ENCODE measurements at places on chromosomes 5 and 9.

- peak; percentile 21 for DNase-seq
These were observed 157.1 kb downstream of the ZNF462 start for GRCh38 chr9:107020040-107020530.

GRCh38 chr5:177440211-177440989 is 6.2 kb upstream of the PRR7 start:
- DNase-seq = no peak

GRCh38 chr5:172417983-172418630 is 36.2 kb downstream of the SH3PXD2B start:
- peak; percentile 98 for DNase-seq

GRCh38 chr5:16992444-16992843 is 56.4 kb upstream of the MYO10 start:
- DNase-seq = no peak

DNA sequence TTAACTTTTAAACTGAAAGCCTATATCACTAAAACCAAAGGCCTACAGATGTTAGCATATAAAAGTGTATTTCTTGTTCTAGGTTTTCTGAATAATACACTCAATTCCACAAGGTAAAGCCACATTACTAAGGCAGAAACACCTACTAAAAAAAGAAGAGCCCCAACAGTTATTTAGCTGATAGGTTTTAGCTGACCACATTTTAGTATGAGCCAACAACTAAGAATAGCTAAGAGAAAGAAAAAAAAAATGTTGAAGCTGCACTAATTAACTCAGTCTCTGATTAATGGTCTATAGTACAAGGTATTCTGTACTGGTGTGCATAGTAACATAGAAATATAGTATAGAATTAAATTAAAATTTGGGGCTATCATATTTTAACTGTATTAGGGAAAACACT is 23.5 kb downstream of the ZFR start:
- DNase-seq = no peak

DNA sequence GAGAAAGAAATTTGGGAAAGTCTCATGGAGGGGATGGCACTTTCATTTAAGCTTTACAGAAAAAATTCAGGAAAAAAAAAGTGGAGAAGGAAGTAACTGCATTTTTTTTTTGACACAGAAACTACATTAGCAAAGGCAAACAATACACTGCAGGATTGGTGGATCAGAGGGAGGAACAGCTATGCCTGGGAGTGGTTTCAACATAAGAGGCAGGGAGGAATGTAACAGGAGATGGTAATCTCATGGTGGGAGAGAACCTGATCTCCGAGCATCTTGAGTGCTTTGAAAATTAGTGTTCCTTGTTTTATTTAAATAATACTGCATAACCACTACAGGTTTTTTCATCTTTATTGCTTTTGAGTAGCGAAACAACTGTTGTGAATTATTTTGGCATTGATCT is 249.4 kb downstream of the FAM170A start:
- no peak for DNase-seq

- no peak for DNase-seq
These were observed 67.8 kb downstream of the COL23A1 start for GRCh38 chr5:178522361-178522760.

DNA sequence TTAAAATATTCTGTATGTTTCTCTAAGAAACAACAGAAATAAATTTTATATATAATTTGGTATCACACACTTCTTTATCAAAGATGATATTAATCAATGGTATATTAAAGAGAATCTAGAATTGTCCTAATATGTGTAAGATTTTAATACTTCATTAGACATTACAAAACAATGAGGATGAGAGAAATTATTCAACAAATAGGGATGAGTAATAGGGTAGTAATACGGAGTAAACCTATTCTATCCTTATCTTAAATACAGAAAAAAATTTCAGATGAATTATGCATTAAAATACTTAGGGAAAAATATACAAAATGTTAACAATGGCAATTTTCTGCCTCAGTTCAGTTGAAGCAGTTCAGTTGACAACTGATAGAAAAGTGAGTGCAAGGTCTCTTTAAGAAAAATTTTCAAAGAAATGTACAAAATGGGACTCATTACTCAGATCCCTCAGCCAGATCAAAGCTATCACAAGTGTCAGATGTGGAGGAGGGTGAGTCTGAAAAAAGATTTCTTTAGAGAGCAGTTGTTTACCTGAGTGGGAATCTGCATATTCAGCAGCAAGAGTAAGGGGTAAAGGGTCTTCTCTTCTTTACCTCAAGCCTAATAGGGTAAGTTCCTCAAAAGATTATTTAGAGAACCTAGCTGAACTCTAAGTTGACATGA is 56.7 kb upstream of the GCNT4 start:
- no peak for DNase-seq

GRCh38 chr5:97499605-97500004 is 316.6 kb upstream of the RIOK2 start:
- no peak for DNase-seq

- no peak for DNase-seq
These were observed 7.3 kb downstream of the BRD3 start for GRCh38 chr9:134060546-134060945.

- DNase-seq = peak; percentile 57
These were observed 75.0 kb downstream of the HMHB1 start for GRCh38 chr5:143886651-143887638.

DNA sequence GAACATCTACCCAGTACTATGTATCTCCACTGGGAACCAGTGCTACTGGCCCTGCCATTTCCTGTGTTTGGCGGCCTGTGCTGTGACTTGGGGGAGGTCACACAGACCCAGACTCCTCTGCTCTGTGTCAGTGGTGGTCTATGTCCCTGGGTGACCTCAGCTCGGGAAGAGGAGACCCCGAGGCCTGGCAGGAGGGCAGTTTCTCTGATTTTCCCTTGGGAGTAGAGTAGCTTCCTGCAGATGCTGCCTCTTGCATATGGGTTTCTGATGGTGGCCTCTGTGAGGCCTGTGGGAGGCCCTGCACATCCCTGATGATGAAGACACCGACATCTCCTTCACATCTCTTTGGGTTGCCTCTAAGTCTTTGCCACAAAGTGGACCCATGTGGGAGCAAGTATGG is 13.0 kb upstream of the SMIM32 start:
- DNase-seq = no peak

DNA sequence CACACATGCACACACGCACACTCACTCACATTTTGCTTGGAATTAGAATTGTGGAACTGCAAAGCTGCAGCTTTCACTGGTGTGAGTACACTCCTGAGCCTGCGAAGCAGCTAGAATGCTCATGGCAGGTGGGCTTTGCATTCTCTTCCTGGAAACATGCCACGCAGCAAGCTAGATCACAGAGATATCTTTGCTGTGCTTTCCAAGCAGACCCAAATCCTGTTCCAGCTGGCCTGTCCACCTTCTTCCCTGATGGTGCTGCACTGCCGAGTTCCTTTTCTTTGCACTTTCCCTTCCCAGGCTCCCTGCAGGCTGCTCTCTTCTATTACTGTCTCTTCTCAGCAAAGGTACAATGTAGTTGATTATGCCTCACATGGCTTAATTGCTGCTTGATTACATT is 92.7 kb upstream of the CKMT2 start:
- peak; percentile 30 for DNase-seq

DNA sequence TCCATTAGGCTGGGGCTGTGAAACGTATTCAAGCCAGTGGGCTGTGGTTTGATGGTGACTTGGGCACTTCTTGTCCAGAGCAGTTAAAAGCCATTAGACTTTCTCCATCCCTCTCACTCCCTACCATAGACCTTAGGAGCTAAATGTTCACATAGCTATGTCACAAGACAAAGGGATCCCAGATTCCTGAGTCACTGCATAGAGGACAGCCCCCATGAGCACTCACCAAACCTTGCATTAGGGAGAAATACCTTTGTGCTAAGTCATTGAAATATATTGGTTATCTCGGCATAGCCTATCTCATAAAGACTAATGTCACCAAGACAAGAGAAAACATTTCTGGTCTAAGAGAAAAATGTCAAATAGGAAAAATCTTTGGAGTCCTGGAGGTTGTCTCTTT is 104.3 kb downstream of the TRPM6 start:
- no peak for DNase-seq

GRCh38 chr9:76893395-76893932 is 12.4 kb downstream of the PRUNE2 start:
- no peak for DNase-seq

DNA sequence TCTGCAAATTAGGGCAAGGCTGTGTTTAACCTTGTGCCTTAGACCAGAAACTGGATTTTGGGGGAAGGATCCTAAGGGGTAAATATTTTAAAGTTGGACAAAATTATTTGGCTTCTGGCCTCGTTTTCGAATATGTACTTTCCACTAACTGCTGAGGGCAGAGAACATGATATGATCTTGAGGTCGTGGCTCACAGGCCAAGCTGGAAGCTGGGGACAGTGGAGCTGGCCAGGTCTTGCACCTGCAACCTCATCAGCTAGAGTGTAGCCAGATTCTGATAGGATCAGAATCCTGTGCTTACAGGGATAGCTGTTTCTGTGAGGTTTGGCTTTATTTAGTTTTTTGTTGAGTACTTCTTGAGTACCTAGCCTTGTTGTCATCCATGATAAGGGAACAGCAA is 24.9 kb downstream of the MAN2A1 start:
- no peak for DNase-seq

- DNase-seq = peak; percentile 86
These were observed at the start of gene LHX2 for GRCh38 chr9:124011460-124012301. Gene LHX2, plus strand, starts transcription at chr9:124011768. Its CDS starts 581 bp downstream, at chr9:124012349.

- DNase-seq = no peak
These were observed 21.4 kb downstream of the KIF2A start for GRCh38 chr5:62327138-62328053.

GRCh38 chr9:80061940-80062339 is 490.2 kb downstream of the TLE4 start:
- DNase-seq = peak; percentile 30

DNA sequence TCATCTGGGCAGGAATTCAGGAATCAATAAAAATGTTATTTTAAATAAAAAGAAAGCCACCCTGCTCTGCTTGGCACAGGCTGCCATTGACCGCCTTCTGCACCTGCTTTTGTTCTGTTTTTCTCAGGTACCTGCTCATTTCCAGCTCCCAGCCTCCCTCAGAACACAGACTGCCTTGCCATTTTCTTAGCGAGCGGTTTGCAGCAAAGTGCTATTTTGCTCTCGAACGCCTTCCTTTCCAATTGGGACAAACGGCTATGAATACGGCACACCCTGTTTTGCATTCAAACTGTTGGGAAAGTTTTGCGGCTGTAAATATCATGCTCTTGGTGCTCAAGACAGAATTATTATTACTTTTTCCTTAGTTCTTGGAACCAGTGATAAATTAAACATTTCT is 25.1 kb upstream of the FCN1 start:
- DNase-seq = no peak

- peak; percentile 66 for DNase-seq
These were observed 478.6 kb upstream of the C9orf72 start for GRCh38 chr9:28051559-28052503.

GRCh38 chr5:126615286-126615685 is 14.5 kb downstream of the PHAX start:
- no peak for DNase-seq

- no peak for DNase-seq
These were observed 70.2 kb upstream of the IL6ST start for GRCh38 chr5:56064984-56065383.

DNA sequence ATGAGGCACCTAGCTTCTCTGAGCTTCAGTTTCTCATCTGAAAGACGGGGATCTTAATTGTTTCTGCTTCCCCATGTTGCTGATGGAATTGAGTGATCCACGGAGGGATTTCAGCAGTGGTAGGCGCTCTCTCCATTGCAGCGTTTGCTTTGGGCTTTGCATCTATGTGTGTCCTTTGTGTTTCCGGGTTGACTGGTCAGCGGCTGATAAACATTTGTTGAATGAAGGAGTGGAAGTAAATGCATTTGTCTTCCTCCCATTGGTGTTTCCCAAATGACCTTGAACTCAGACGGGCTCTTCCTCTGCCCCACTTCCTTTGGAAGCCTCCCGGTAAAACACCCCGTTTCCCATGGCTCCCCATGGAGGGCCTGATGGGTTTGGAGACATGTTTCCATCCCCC is 117.2 kb downstream of the GAPVD1 start:
- no peak for DNase-seq

DNA sequence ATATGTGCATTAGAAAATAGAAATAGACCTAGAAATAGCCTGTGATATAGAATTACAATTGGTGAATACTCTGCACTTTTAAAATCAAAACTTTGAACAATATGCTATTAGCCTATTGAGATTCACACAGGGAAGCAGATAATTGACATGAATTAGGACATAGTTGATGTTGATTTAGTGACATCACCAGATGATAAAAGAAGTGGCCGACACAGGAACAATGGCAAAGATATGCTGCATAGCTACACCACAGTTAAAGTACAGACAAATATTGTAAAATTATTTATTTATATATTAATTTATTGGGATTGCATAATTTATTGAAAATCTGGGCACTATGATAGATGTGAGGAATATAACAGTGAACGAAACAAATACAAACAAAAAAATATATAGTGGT is 261.5 kb upstream of the CCNH start:
- DNase-seq = no peak

GRCh38 chr9:105842023-105842644 is 147.8 kb downstream of the TMEM38B start:
- peak; percentile 33 for DNase-seq

- DNase-seq = no peak
These were observed 103.2 kb downstream of the PTTG1 start for GRCh38 chr5:160524827-160525226.

- DNase-seq = no peak
These were observed 21.6 kb downstream of the NEUROG1 start for GRCh38 chr5:135514116-135514515.

DNA sequence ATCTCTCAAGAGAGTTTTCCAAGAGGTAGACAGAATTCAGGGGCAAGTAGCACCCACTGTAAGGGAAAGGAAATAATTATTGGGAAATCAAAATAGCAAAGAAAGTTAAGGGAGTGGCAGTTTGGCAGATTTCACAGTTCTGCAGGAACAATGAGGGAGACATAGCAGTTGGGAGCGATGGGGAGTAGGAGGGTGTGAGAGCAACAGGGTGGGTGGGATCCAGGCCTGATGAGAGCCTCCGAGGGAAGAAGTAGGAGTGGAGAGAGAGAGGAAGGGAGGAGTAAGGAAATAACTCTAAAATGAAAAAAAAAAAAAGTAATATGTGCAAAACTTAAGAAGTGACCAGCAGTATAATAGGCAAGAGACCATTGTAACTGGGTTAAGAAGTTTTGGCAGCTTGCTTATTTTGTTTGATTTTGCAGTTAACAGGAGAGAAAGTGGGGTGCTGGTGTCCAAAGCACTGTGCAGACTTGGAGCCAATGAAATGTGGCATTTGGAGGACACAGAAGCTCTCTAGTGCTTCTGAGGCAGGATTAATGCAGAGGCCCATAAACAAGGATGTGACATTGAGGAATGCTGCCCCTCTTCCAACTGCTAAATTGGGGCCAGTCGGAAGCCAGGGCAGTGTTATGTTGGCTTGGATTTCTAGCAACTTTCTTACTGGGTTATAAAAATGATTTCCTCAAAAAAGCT is 10.2 kb downstream of the TNFAIP8 start:
- DNase-seq = no peak

GRCh38 chr5:36815871-36816270 is 60.7 kb upstream of the NIPBL start:
- DNase-seq = no peak

Measured in umbilical cord (tissue), 2 donors.